ENCODE measurements at places on chromosomes 2 and 18. TPM values are rescaled to one million over a fixed set of nuclear protein-coding genes. Genes with fewer than 3 reads are reported as not detected.

NAT8 gene
- not detected for total RNA-seq

CCDC68 gene
- total RNA-seq, result not detected

ZBTB14 gene
- 16.8 TPM for total RNA-seq

ALPG gene
- not detected for total RNA-seq

MSTN gene
- not detected for total RNA-seq

RGPD5 gene
- 27.8 TPM for total RNA-seq
